ENCODE measurements at places on chromosomes 1 and 21.
A peak's percentile ranks its signal among the peaks of the same experiment; 100 is the strongest.

DNA sequence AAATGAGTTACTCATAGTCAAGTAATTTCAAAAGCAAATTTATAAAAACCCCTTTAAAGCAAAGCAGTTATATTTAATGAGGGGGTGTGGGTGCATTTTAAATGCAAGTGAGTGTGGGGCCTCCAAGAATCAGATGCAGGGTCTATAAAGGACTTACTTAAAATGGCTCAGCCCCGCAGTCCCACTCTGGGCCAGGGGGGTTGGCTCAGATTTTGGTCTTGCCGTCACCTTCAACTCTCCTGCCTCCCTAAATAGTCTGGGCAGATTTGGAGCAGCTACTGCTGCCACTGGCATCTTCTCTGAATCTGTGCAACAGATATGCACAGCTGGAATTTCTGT is 16.2 kb downstream of the AMPD2 start:
- no peak for DNase-seq

DNA sequence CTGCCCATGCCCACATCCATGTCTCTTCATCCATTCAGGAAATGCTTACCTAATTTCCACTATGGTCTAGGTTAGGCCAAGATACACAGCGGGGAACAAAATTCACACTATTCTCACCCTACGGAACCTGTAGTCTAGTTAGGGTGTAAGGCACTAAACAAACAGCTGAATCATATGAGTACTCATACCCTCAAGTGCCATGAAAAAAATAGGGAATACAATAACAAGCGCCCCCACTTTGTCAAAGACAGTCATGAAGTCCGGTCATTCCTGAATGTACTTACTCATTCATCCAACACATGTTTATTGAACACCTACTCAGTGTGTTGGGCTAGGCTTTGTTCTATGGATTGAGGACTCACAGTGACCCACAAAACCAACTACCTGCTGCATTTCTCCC is 6.2 kb upstream of the FYB2 start:
- DNase-seq: no peak

- peak; percentile 97 for DNase-seq
Observed at GRCh38 chr1:1574721-1575537, at the start of gene SSU72. Gene SSU72 (minus strand): TSS chr1:1574863. CDS start chr1:1574557, 306 bp downstream.

- no peak for DNase-seq
Observed at GRCh38 chr1:35857830-35858229, 25.2 kb upstream of the AGO1 start.

GRCh38 chr1:31273619-31274018 is 23.0 kb downstream of the SNRNP40 start:
- DNase-seq: no peak
